ENCODE measurements at places on chromosomes 16 and 17.

GRCh38 chr17:51486091-51486490 lies 225.7 kb downstream of the UTP18 start:
- no peak for DNase-seq

GRCh38 chr17:65403626-65404025 lies 157.8 kb downstream of the AXIN2 start:
- no peak for DNase-seq

- no peak for DNase-seq
Observed at GRCh38 chr17:69356625-69357024, 29.7 kb upstream of the ABCA5 start.

DNA sequence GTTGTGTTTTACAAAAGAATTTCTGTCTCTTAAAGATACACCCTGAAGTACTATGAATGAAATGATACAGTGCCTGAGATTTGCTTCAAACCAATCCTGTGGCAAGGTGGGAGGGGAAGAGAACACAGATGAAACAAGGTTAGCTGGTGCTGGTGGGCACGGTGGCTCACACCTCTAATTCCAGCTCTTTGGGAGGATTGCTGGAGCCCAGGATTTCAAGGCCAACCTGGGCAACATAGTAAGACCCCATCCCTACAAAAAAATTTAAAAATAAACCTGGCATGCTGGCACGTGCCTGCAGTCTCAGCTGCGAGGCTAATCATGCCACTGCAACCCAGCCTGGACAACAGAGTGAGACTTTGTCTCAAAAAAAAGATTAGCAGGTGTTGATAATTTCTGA lies 67.3 kb upstream of the FA2H start:
- no peak for DNase-seq

DNA sequence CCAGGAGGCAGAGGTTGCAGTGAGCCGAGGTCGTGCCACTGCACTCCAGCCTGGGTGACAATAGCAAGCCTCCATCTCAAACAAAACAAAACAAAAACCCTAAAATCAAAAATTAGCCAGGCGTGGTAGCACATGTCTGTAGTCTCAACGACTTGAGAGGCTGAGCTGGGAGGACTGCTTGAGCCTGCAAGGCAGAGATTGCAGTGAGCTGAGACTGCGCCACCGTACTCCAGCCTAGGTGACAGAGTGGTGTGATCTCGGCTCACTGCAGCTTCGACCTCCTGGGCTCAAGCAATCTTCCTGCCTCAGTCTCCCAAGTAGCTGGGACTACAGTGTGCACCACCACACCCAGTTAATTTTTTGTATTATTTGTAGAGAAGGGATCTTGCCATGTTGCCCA lies 87.6 kb downstream of the MYH11 start:
- DNase-seq = no peak
